ENCODE measurements at places on chromosomes 3 and 15.

- DNase-seq: no peak
These were observed 69.3 kb downstream of the NTRK3 start for GRCh38 chr15:88187195-88187594.

DNA sequence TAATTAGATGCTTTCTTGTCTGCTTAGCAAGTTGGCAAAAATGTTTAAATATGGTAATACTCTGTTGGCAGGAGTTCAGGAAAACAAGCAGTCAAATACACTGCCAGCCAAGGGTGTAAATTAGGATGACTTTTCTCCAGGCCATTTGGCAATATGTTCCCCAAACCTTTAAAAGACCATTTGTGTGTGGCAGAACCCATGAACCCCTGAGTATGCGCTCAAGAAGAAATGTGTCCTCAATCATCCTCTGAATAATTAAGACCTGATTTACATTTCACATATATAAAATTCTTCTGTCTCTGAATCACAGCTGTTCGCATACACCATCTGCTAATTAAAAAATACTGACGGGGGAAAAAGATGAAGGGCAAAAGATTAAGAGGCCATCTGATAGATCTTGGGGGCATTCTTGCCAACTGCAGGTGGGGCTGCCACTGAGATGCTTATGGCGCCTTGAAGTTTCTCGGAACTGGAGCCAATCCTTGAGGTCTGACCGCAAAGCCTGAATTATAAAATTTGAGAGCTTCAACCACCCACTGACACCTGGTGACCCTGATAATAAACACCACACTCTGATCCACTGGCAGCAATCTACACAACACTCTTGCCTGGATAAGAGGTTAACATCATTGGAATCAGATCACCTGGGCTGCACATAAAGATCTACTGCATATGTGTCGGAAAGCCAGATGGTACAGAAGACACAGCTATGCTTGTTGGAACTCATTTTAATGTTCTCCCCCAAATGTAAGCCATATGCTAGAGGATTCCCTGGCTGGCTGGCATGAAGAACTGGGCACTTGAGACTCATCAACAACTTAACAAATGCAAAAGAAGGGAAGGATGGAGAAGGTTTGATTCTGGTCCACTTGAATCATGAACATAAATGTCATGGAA lies 190.6 kb downstream of the OSBPL10 start:
- no peak for DNase-seq

- DNase-seq: no peak
These were observed 226.5 kb downstream of the NLGN1 start for GRCh38 chr3:173624086-173624485.

- DNase-seq: no peak
These were observed 437.3 kb upstream of the BCHE start for GRCh38 chr3:166274351-166275023.

- no peak for DNase-seq
These were observed 85.8 kb downstream of the THBS1 start for GRCh38 chr15:39666677-39667076.

All from stimulated activated CD4-positive, alpha-beta T cell treated with anti-CD3 and anti-CD28 coated beads, TNF-alpha, amount 100 ng/mL, for 4 hours (primary cell).